ENCODE measurements at places on chromosomes 6 and 20.

DNA sequence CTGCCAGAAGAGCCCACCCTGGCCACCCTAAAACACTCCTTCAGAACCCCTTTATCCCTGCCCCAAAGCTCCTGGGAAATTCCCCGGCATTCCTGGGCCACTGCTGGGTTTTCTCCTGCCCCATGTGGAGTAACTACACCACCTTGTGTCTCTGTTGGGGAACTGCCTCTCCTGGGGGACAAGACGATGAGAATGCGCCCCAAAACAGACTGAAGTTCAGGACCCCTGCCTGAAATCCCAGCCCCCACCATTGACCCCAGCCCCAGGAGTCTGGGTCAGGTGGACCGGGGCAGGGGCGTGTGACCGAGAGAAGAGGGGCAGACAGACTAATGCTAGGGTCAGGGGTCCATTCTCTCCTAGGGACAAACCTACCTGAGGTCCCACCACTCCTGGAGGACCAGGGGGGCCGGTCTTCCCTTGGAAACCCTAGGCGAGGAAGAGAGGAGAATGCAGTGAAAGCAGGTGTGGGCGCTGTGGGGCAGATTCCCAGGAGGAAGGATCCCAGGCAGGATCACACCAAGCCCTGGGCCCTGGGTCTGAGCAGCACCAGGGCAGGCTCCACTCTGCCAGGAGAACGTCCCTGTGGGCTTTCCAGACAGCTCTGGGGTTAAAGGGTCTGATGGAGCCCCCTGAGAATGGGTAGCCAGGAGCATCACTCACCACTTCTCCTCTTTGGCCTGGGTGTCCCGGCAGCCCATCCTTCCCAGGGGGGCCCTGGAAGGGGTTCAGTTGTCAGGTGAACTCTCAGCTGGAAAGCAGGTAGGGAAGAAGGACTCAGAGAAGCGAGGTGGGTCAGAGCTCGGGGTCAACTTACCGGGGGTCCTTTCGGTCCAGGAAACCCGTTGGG is 19.4 kb downstream of the COL11A2 start:
- no peak for DNase-seq

- no peak for DNase-seq
Measured at GRCh38 chr20:33412484-33412838, 11.1 kb upstream of the CDK5RAP1 start.

GRCh38 chr6:168132531-168133167 is 53.6 kb upstream of the FRMD1 start:
- DNase-seq: no peak

DNA sequence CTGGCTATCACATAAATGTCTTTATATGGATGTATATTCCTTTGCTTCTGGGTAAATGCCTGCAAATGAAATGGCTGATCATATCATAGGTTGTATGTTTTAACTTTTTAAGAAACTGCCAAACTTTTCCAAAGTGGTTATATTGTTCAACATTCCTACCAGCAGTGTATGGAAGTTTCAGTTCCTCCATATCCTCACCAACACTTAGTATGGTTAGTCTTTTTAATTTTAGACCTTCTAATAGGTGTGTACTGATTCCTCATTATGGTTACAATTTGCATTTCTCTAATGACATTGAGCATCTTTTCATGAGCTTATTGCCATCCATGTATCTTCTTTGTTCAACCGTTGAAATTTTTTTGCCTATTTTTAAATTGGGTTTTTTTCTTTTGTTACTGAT is 155.4 kb downstream of the ZFAND3 start:
- DNase-seq: no peak

GRCh38 chr20:63610581-63611435 is 16.1 kb downstream of the GMEB2 start:
- no peak for DNase-seq

DNA sequence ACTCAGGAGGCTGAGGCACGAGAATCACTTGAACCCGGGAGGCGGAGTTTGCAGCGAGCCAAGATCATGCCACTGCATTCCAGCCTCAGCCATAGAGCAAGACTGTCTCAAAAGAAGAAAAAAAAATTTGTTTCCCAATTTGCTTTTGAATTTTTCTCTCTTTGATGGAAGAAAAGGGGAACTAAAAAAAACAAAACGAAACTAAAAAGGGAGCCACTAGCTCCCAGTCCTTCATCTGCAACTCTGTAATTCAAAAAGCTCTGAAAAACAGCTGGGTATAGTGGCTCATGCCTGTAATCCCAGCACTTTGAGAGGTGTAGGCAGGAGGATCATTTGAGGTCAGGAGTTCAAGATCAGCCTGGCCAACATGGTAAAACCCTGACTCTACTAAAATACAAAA is 9.5 kb downstream of the OVOL2 start:
- DNase-seq: no peak

DNA sequence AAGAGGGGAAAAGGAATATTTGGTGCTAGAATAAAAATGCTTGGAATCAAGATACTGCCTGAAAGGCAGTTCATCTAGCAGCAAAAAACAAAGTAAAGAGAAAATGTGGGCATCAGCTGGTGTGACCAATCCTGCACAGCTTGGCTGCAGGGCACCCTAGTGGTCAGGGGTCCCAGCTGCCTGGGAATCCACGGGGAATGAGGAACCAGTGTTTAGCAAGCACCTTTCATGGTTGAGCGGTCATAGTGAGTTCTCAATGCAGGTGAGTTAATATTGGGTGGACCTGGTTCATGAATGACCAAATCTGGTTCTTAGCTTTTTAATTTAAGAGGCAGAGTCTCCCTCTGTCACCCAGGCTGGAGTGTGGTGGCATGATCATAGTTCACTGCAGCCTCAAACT is 53.3 kb downstream of the CAP2 start:
- DNase-seq: no peak

- no peak for DNase-seq
Measured at GRCh38 chr6:29980511-29980910, 38.2 kb downstream of the HLA-A start.

GRCh38 chr6:10411131-10411970 is 3.5 kb downstream of the TFAP2A start:
- DNase-seq: peak; percentile 45

DNA sequence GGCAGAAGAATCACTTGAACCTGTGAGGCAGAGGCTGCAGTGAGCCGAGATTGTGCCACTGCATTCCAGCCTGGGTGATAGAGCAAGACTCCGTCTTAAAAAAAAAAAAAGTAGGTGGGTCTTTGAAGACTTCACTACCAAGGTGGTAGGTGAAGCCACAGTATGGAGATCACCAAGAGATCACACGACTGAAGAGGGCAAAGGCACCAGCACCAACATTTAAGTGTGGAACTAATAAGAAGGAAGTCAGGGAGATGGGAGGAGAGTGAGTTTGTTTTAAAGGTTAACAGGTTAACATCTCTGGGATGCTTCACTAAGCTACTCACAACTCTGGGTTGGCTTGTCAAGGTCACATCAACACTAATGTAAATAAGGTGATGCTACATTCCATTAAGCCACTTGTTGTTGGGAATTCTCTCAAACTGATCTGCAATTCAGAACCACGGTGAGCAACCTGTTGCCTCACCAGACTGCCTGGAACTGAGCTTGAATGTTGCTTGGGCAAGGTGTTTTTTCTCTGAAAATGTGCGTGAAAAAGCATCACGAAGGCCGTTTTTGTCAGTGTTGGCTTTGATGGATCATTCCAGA is 48.7 kb downstream of the KCTD20 start:
- DNase-seq: no peak

DNA sequence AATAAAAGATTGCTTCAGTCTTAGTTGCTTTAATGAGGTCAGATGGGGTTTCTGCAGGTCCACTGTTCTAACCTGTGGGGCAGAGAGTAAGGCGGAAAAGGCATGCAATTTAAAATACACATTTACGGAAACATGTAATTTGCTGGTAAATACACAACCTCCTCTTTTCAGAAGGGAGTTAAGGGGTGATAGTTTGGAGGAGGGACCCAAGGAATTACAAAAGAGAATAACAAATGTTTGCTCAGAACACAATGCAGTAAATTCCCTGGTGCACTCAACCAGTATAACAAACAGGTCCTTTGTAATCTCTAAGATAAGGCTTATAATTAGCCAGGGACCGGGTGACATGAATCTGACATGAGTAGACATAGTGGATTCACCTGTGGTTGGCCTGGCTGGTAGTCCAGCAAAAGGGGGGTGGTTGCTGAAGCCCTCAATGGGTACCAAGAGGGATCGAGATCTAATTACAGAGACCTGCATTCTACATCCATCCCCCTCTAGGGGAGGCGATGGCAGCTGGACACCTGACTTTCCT is 295.1 kb downstream of the PHACTR1 start:
- DNase-seq: peak; percentile 100

GRCh38 chr6:121451250-121451649 is 15.8 kb downstream of the GJA1 start:
- DNase-seq: no peak

DNA sequence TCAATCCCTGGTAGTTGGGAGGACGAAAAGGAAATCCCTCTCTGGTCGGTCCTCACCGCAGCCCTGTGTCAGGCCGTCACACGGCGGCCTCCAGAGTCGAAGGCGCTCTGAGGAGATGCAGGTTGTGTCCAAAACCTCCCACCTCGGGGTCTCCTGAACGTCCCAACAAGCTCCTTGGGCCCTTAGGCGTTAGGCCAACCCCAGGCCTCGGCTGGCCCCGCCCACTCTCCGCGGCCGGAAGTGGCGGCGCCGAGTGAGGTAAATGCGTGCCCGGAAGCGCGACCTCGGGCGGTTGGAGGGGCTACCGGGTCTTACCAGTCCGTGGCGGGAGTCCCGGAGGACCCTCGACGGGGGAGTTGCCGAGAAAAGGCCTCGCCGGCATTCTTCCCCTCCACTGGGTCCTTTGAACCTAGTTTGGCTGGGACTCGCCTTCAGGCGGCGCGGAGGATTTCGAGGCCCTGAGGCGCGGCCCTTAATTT is at the start of gene TDRD6:
Gene TDRD6 (plus strand): TSS at position 267 of the 479 bp plus-strand sequence. CDS start 244 bp downstream, outside the sequence.
- no peak for DNase-seq

- DNase-seq: peak; percentile 44
Measured at GRCh38 chr6:149925974-149926777, 3.3 kb upstream of the RAET1G start.

GRCh38 chr6:43211955-43212354 is 17.3 kb downstream of the DNPH1 start:
- no peak for DNase-seq

GRCh38 chr20:14505476-14505875 is 168.1 kb upstream of the FLRT3 start:
- no peak for DNase-seq

DNA sequence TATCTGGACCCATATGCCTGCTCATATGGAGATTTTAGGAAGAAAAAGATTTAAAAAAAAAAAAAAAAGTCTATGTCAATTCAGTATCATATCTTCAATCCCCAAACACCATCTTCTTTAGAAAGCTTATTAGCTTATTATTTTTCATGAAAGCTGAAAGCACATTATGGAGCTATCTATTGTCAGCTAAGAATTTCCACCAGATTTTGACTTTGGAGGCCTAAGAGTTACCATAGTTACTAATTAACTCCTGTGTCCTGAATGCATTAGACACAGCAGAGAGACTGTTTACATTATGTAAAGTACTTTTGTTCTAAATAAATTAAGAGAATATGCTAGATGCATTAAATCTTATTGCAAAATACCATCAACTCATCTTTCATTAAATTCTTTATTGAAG is 255.5 kb upstream of the NRSN1 start:
- no peak for DNase-seq

DNA sequence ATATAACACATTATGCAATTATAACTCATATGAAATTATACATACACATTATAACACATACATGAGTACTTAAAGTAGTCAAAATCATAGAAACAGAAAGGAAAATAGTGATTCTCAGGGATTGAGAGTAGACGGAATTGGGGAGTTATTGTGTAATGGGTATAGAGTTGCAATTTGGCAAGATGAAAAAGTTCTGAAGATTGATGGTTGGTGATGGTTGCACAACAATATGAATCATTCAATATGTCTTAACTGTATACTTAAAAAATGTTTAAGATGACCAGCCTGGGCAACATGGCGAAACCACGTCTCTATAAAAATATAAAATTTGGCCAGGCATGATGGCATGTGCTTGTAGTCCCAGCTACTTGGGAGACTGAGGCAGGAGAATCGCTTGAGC is 372.7 kb downstream of the CDKAL1 start:
- DNase-seq: no peak

- no peak for DNase-seq
Measured at GRCh38 chr6:96086745-96087144, 71.0 kb downstream of the FUT9 start.

- no peak for DNase-seq
Measured at GRCh38 chr6:40947876-40948526, 91.0 kb downstream of the UNC5CL start.

DNA sequence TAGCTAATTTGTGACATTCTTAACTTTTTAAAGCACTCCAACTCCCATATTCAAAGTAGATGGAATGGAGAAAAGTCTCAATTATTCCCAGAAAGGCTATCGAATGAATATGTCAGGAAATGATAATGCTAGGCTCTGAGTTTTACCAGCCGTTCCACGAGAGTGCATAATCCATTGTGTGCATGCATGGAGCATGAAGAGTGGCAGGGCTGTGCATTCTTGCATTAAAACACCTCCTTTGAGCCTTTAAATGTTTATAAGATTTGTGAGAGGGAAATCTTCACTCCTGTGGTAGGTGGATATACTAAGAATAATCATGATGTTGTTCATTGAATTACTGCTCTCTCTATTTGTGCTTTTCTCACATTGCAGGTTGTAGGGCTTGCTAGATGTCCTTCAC is 178.3 kb downstream of the CARMIL1 start:
- no peak for DNase-seq

DNA sequence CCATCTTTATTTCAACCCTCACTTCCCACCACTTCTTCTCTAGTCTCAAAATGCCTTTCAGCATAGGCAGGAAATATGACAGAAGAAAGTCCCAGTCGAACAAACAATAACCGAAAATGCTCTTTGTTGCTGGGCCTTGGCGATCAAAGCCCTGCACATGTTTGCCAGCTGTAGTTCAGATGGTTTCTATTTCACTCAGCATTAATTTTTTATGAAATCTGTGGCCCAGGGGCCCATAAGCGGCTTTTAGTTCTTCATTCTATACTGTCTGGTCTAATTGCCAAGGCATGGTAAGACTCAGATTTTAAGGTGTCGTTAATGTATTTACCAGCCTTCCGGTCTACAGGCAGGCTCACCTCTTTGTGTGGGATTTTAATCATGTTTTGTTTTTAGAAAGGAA is 10.9 kb upstream of the F13A1 start:
- no peak for DNase-seq

DNA sequence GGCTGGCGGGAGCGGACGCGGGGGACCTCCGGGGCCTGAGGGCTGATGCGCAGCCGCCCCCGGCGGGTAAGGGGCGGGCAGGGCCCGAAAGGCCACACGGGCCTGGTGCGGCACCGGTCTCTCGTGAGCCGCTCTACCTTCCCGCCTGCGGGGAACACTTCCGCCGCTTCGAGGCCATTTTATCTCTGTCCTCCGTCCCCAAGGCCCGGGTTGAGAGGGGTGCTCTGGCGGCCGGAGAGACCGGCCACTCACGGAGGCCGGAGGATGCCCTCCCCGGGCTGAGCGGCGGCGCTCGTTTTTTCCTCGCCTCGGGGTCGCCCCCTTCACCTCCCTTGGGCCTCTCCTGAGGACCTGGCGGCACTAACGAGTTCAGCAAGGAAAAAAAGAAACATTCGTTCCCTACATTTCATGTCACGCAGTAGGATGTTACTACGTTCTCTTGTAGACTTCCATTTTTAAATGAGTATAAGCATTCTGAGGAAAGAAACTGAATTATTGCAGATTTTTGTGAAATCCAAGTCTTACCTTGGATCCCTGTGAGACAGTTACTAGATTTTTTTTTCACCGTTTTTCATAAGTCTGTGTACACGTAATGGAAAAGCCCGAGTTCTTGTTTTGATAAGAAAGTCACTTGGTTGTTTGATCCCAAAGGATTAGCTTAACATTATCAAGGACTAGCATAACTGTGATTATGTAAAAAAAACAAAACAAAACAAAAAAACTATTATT is 575 bp downstream of the WTAP start:
- DNase-seq: no peak

- DNase-seq: no peak
Measured at GRCh38 chr6:144008120-144008811, at the start of gene PLAGL1. TSS of gene PLAGL1 (minus strand) at chr6:144008259. CDS start at chr6:143948136, 60,123 bp downstream.

Data from NCI-H748 treated with DMSO at 0.1 percent for 48 hours (cell line).